ENCODE measurements at places on chromosomes 11 and 22.

GRCh38 chr11:58594826-58595225 lies 16.0 kb downstream of the ZFP91 start:
- no peak for DNase-seq

DNA sequence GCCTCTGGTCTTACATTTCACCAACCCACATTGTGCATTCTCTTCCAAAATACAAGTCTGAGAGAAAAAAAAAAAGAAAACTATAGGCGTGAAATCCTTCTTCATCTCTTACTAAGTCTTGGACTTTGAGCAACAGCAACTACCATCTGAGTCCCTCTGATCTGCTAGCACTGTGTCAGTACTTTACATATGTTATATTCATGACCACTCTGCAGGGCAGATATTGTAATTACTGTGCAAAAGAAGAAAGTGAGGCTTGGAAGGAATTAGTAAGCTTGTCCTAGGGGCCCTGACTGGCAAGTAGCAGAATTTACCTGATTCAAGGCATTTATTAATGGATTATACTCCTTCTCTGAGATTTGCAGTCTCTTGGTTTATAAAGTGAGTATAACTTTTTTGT lies 52.7 kb upstream of the EED start:
- DNase-seq = no peak

- DNase-seq = no peak
Observed at GRCh38 chr11:103862802-103863174, 173.7 kb upstream of the DDI1 start.

- no peak for DNase-seq
Observed at GRCh38 chr11:22192289-22192641, 620 bp upstream of the ANO5 start.

DNA sequence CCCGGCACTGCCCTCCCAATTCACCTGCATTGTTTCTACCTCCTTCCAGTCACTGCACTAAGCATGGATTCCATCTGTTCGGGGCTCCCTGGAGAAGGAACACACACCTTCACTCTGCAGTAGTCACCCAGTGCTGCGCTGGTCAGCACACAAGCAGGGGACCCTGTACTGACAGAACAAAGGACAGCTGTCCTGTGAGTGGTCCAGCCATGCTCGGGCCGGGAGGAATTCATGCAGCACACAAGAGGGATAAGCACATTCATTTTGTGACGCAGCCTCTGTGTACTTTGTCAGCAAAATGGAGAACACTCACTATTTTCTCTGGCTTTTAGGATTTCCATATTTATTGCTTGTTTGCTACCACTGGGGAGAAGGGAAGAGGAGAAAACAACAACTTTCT lies 167.3 kb downstream of the NTM start:
- DNase-seq = no peak

GRCh38 chr11:129061492-129062230 lies 119.0 kb upstream of the TP53AIP1 start:
- DNase-seq = no peak

DNA sequence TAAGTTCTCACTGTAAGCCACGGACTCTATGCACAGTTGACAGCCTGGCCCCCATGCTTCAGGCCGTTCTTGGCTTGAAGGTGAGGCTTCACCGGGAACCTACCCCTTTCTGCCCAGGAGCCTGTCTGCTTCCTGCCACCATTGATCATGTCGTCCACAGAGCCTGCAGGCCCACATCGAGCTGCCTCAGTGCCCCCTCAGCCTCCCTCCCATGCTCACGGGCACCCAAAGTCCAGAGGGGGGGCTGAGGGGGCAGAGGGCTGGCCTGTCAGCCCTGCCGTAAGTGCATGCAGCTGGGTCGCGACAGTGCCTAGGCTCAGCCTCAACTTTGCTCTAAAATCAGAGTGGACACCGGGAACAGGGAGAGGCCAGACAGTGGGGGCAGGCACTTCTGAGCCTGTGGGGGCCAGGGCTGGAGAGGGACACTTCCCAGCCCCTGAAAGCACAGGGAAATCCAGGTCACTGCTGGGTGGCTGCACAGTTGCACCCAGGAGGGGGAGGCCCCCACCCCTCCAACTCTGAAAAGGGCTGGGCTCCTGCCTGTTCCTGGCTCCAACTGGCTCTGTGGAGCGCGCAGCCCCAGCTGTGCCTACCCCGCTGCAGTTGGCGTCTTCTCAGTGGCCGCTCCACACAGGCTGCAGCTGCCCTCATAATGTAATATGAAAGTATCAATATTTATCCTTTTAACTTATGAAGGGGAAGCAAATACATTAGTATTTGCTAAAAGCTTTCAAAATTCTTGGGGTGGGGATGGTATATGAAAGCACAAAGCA lies 598.6 kb downstream of the DLG2 start:
- DNase-seq = no peak

- DNase-seq = peak; percentile 47
Observed at GRCh38 chr22:31139866-31140716, at the start of gene PLA2G3. Gene PLA2G3, minus strand, starts transcription at chr22:31140508. Its CDS starts 154 bp downstream, at chr22:31140354.

GRCh38 chr11:79413268-79413667 lies 27.6 kb downstream of the TENM4 start:
- DNase-seq = peak; percentile 95

- DNase-seq = no peak
Observed at GRCh38 chr11:75719340-75720239, 2.0 kb downstream of the MOGAT2 start.

DNA sequence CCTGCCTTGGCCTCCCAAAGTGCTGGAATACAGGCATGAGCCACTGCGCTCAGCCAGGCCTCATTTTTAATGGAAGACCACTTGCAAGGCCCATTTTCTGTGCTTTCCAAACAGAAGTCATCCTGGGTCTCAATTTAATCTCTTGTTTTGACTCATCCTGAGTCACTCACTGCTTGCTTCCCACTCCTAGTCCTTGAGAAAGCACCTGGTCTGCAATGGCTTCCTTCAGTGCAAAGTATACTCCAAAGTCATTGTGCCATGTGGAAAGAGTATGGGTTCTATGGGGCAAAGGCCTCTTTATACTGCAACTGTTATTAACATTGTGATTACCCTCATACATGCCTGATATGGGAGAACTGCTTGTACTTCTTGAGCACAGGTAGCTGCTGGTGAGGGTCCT lies 18.3 kb upstream of the SLC5A1 start:
- DNase-seq = no peak

DNA sequence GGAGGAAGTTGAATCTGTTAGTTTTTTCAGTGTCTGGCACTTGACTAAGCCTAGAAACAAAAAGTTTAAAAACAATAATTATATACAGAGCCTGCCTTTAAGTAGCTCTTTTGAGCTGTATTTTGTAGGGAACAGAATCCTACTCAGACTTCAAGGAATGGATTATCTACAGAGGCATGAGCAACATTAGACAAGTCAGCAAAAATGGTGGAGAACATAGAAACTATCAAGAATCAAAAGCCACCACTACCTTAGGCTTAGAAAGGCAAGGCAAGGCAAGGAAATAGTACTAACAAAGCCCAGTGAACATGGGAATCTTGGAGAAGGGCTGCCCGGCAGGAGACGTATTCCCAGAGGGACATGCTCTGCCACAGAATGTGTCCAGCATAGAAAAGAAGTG lies 353.6 kb upstream of the FAT3 start:
- no peak for DNase-seq

- no peak for DNase-seq
Observed at GRCh38 chr11:20566591-20567434, 32.6 kb upstream of the SLC6A5 start.

DNA sequence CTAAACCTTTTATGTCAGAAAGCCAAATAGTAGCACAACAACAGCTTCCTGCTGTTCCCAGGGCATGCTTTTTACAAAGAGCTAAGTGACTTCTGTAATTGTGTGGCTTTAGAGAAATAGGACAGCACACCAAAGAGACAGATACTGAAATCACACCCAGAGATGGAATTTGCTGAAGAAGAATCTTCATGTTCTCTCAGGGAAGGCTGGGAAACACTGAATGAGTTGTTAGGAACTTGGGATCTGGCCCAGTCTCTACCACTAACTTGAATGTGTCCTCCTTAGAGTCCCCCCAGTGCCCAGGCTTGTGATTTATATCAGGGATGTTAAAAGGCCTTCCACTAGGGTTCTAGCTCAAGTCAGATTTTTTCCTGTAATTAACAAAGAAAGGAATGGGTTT lies 175.2 kb downstream of the DBX1 start:
- no peak for DNase-seq

DNA sequence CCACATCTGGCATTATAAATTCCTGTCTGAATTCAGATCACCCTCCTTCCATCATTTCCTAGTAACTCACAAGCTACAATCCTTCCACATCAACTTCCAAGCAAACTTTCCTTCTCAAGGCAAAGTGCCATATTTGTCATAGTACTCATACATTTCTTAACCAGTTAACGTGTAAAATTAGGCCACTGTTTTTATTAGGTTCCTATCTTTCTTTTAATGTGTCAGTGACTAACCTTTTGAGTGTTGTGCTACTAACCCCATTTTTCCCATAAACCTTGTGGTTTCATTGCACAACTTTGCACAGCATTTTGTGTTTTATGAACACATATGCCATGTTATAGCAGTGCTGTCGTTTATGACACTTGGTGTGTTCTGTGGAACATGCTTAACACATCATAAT lies 90.1 kb downstream of the KIF18A start:
- no peak for DNase-seq

GRCh38 chr11:86196913-86197312 lies 47.6 kb upstream of the EED start:
- no peak for DNase-seq

- no peak for DNase-seq
Observed at GRCh38 chr11:61776561-61777075, 15.8 kb downstream of the TMEM258 start.

GRCh38 chr22:26463688-26464087 lies 19.9 kb downstream of the HPS4 start:
- no peak for DNase-seq

- peak; percentile 69 for DNase-seq
Observed at GRCh38 chr22:20115691-20116375, at the start of gene RANBP1. Gene RANBP1, plus strand, starts transcription at chr22:20116104. Its CDS starts 81 bp downstream, at chr22:20116185.

- DNase-seq = no peak
Observed at GRCh38 chr22:29184849-29185490, 20.7 kb upstream of the EMID1 start.

DNA sequence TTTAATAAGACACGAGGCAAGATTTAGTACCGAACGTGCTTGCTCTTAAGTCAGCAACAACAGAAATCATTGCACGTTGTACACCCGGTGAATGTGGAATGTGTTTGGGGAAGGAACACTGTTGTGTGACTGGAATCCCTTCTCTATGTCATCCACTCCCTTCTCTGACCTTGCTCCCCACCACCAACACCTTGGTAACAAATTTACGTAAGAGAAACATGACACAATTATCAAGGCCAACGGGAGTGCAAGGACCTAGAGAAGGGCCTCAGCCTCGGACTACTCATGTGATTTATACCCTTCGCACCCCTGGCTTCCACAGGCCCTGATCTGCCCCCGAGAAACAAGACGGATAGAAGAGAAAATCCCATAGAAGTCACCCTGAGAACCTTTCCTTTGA lies 236.2 kb downstream of the LARGE1 start:
- DNase-seq = no peak

DNA sequence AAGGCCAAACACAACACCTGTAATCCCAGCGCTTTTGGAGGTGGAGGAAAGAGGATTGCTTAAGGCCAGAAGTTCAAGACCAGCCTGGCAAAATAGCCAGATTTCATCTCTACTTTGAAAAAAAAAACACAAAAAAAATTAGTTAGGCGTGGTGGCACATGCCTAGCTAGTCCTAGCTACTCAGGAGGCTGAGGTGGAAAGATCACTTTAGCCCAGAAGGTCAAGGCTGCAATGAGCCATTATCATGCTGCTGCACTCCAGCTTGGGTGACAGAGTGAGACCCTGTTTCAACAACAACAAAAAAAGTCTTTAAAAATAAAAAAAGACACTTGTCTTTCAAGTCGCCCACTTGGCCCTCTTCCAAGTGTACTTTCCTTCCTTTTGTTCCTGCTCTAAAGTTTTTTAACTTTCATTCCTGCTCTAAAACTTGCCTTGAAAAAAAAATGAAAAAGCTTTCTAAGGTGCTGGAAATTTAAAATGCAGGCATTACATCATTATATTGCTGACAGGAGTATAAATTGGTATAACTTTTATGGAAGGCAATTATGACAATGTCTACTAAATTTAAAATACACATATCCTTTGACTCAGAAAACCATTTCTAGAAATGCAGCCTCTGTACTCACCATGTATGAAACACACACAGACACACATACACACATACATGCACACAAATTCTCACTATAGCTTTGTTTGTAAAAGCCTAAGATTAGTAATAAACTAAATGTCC lies 12.7 kb downstream of the LIPT2 start:
- no peak for DNase-seq

DNA sequence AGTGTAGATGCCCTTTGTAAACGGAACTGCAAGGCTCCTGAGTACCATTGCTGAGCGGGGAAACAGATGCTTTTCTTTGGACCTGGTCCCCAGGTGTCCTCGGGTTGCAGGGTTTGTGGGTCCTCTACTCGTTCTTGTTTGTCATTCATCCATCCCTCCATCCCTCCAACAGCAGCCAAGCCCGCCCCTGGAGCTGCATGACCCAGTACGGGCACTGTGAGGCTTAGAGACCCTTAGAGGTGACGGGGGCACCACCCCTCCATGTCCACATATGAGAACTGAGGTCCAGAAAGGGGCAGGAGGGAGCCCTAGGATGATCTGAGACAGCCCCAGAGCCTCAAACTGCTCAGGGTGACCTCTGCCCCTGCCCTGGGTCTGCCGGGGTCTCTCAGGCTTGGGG lies 45.4 kb downstream of the WNT11 start:
- DNase-seq = no peak

DNA sequence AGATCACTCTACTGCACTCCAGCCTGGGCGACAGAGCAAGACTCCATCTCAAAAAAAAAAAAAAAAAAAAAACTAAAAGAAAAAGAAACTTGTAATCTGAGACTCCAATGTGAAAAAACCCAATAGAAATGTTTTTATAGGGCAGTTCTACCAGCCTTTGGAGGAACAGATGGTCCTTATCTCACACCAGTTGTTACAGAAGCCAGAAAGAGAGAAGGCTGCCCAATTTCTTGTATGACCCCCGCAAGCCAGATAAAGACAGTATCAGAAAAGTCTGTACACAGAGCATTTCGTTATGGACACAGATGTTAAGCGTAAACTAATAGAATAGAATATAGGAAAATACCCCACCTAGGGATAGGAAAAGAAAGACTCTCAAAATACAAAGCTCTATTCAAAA lies 11.3 kb upstream of the TSGA10IP start:
- no peak for DNase-seq

- DNase-seq = no peak
Observed at GRCh38 chr11:67043572-67044349, 12.9 kb upstream of the RHOD start.
